ENCODE measurements at places on chromosomes 3 and 15.

- DNase-seq: no peak
Measured at GRCh38 chr15:99387421-99388168, 136.3 kb downstream of the LRRC28 start.

DNA sequence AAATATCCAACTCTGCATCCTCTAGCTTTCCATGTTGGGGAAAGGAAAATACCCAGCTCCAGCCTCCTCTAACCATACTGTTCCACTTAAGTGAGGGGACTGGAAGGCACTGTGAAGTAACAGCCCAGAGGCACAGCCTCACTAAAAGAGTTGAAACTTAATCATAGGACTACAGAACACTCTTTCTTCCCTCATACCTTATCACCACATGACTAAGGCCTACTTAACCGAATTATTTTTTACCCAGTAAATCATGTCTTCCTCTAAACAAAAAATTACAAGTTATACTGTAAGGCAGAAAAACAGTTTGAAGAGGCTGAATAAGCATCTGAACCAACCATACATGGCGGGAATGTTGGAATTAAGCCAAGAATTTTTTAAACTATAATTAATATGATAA is 207.4 kb upstream of the MME start:
- DNase-seq: no peak

DNA sequence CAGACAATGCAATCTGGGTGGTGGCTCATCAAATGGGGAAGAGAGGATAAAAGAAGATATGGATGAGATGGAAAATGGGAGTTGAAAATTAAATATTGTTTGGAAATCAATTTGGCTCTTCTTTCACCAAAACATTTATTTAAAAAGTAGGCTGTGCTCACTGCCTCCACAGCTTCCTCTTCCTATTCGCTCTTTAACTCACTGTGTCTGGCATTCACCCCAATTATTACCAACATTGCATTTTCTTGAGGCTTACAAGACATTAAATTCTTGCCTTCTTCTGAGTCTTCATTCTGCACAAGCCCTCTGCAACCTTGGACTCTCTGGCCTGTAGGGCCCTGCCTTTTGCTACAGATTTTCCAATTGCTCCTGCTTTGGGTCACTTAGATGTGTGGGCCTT is 52.9 kb upstream of the TSPAN3 start:
- DNase-seq: no peak

DNA sequence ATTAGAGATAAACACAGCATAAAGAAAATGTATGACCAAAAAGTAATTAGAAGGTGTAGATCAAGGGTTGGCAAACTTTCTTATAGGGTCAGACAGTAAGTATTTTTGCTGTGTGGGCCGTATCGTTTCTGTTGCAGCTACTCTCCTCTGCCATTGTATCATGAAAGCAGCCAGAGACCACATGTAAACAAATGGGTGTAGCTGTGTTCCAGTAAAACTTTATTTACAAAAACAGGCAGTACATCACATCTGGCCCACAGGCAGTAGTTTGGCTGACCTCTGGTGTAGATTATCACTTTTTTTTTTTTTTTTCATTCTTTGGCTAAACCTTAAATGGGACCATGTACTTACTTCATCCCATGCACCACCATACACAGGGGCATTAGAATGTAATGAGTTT is 190.8 kb downstream of the MBNL1 start:
- no peak for DNase-seq
